Activated T-cell treated with anti-CD3 and anti-CD28 coated beads, Interleukin-2, amount 50 U/mL, for 24 hours (primary cell): ENCODE measurements at places on chromosomes 1 and 21.

- peak; percentile 20 for DNase-seq
Observed at GRCh38 chr1:31793086-31793485, 22.7 kb downstream of the SPOCD1 start.

- no peak for DNase-seq
Observed at GRCh38 chr1:60903591-60903990, 178.8 kb upstream of the NFIA start.

DNA sequence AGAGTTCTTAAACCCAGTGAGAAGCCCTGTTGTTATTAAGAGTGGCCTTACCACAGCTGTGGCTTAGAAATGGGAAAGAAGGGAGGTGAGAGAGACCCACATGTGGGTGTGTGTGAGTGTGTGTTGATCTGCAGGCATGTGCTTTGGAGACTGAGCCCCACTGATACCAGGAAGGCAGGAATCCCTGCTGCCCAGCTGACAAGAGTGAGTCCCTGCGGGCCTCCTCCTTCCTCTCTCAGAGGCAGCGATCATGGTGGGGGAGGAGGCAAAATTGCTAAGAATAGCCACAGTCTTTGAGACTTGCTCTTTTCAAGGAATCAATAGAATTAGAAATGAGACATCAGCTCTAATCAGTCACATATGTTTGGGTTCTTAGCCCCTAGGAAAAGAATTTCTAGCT is 87.0 kb upstream of the WARS2 start:
- DNase-seq = no peak

GRCh38 chr1:21341022-21341421 is 50.8 kb upstream of the ECE1 start:
- no peak for DNase-seq
